ENCODE measurements at places on chromosomes 12 and 14.

GRCh38 chr12:9049520-9050133, 60.3 kb downstream of the KLRG1 start:
- no peak for DNase-seq

DNA sequence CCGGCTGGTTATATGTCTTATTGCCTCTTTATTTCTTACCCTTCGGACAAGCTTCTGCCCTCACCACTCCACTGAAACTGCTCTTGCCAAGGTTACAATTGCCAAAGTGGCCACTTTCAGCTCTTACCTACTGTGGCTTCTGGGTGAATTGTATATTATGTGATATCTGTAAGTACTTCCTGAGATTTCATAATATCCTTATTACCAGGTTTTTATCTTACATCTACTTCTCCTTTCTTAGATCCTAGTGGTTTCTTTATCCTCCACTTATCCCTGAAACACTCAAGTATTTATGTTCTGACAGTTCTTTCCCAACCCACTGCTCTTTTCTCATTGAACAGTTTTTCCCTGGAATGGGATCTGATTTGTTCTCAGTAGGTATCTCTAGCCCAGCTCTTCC, 10.5 kb downstream of the CELA1 start:
- no peak for DNase-seq

- no peak for DNase-seq
Observed at GRCh38 chr12:58450868-58451482, 469.3 kb downstream of the LRIG3 start.

DNA sequence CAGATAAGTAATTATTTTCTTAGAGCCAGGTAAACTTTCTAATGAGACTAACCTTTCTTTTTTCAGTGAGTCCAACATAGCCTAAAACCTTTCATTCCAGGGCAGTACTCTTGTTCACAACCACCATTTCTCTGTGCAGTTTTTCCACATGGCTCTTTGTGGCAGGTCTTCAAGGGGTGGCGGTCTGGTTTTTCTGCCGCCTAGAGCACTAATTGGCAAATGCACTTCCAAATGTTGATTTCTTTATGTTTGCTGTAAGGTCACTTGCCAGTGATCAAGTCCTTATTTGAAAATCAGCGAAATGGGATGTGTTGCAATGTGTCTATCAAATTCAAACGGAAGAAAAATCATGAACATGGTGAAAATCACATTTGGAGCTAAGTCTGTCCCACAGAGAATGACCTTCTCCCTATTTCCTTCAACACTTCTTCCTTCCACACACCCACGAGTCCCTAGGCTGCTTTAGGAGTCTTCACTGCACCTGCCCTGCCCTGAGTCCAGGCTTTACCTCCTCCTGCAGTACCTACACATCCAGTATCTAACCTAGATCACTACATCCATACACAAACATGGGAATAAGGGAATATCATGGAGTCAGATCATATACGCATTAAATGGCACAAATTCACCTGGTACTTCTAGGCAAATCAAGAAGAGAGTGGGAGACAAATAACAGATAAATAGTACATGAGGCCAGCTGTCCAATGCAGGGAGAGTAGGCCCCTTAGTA, 1.9 kb downstream of the SRGAP1 start:
- no peak for DNase-seq

DNA sequence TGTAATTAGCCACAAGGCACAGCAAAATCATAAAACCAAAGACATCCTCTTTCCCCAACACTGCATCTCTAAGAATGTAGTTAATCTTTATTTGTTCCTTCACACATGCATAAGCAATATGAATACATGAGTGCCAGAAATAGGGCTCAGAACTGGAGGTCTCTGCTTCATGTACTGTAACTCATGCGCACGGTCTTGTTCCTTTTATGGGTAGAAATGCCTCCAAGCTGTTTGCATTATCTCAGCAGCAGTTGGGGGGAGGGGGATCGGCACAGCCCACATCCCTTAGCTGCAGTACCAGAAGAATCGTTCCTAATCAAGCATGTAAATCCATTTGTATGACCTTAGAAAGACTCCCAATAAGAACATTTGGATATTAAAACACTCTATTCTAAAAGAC, 20.0 kb downstream of the RHOJ start:
- no peak for DNase-seq

GRCh38 chr12:58099476-58099875, 158.1 kb downstream of the ATP23 start:
- DNase-seq, result no peak

- DNase-seq, result no peak
Observed at GRCh38 chr12:15708396-15709076, 80.7 kb downstream of the EPS8 start.

- DNase-seq, result peak; percentile 36
Observed at GRCh38 chr14:71324767-71325272, 417.6 kb downstream of the PCNX1 start.

DNA sequence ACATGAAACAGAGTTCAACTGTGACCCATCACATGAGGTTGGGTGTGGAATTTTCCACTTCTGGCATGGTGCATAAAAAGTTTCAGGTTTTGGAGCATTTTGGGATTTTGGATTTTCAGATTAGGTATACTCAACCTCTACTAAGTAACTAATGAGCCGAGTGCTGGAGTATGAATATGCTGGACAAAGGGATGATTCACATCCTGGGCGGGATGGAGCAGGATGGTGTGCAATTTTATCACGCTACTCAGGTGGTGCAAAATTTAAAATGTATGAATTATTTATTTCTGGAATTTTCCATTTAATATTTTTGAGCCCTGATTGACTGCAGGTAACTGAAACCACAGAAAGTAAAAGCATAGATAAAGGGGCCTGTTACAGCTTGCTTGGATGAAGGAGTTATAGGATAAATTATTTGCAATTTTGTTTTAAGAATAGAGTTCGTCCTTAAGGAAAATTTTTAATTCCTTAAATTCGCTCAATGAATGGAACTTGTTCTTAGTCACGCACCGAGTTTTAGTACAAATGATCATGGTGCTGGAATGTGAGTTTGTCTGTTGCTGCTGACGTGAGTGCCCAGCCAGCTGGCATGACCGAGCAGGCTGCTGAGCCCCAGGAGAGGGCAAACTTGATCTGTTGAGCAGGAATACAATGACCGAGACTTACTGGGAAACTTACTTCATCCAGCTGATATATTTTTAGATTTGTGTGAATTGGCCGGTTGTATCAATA, 176.3 kb downstream of the ESR2 start:
- DNase-seq, result no peak

- peak; percentile 27 for DNase-seq
Observed at GRCh38 chr12:22333713-22334409, 646 bp downstream of the ST8SIA1 start.

DNA sequence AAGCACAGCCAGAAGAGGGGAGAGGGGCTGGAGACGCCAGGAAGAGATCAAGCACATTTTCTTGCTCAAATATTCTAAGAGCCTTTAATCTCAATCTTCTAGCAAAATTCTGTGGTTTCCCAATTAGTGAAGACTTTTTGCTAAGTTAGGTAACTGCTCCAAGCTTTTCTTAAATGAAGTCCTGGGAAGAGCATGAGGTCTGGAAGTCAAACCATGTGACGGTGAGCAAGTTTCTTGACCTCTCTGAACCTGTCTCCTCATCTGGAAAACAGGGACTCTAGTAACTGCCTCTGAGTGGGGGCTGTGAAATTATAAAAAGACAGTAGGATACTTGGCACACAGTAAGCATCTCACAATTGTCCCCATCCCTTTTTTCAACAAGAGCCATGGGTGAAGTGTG, 24.1 kb downstream of the BDKRB1 start:
- DNase-seq, result no peak

Measured in activated naive CD4-positive, alpha-beta T cell treated with Interleukin-2 at 50 U/mL for 16 hours (primary cell).